ENCODE measurements at places on chromosomes 4 and X.

DNA sequence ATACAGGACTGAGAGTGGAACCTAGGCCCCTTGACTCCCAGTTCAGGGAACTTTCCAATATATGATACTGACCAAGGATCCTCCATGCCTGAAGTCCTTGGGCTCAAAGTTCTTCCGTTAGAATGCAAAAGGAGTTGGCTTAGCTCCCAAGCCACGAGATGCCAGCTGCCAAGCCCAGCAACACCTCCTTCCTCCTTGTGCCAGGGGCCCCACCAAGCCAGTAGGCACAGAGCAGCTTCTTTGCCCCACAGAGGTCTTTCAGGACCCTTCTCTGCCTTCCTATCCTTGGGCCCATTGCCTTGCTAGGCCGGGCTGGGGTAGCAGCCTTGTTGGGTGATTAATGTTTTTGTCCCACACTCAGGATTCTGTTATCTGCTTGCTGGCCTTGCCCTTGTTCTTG lies 105.6 kb downstream of the EFNB1 start:
- DNase-seq, result no peak

GRCh38 chrX:9430346-9430921 lies 34.4 kb upstream of the TBL1X start:
- DNase-seq, result no peak

DNA sequence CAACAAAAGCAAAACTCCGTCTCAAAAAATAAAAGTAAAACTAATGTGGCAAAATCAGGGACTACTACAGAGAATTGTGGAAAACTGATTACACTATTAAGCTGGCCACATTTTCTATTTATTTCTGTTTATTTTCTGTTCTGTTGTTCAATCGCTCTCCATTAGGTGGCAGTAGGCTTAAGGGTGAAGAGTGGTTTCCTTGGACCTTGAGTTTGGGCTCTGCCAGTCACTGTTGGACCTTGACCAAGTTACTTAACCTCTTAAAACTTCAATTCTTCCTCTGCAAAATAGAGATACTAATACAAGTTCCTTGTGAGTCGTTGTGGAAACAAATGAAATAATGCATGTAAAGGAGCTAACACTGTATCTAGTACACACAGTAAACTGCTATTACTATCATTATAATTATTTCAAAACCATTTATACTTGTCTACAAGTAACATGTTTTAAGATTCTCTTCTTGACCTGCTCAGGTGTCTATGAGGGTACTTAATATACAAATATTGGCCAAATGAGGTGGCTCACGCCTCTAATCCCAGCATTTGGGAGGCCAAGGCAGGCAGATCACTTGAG lies 15.2 kb downstream of the HSD17B11 start:
- DNase-seq, result no peak

DNA sequence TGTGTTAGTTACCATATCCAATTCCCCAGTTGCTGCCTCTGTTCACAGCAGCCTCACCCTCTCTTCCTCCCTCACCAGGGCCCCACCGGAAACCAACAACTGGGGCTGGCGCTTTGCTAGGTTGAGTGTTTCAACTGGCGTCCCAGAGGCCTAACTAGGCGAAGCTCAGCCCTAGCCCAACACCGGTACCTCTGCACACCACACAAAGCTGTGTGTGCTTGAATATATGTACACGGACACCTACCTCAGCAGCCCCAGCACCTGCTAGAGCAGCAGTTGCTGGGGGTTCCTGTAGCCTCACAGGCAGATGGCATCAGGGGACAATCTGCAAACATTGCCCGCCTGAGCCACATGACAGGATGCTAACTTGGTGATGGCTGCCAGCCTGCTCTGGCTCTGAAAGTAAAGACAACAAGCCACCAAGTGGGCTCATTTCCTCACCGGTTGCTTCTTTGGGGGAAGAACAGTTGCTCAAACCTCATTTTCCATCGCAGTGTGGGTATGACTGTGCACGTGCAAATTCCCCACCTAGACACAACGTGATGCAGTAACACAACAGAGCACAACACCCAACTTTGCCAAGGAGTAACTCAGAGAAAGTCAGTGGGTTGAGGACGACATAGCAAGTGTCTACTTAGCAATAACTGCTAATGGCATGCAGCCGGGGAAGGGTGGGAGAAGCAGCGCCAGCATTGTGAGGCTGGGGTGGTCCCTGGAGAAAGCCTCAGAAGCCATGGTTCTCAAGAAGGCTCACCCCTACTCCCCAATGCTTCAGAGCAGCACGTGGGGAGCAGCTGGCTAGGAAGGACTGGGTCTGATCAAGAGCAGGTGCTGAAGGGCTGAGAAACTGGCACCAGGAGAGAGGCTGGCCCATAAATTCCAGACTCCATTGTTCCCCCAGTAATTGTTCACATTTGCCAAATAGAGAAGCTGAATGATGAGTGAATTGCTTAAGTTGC lies 139.5 kb downstream of the SH3KBP1 start:
- peak; percentile 38 for DNase-seq

DNA sequence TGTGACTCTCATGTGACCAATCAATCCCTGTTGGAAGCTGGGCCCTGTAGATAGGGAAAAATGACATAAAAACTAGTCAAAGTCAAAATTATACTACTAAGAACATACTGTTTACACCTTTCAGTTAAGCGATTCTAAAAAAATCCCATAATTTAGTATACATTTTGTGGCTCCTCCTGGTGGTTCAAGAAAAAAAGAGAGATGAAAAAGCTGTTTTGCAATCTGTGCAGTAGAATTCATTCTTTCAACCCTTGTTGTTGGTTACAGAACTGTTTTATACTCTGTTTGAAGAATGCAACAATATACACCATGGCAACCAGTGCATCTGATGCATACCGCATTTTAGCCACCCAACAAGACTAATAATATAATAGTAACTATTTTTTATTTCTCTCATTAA lies 66.8 kb upstream of the ANK2 start:
- DNase-seq, result no peak

GRCh38 chrX:7214251-7214650 lies 66.3 kb upstream of the PUDP start:
- no peak for DNase-seq

DNA sequence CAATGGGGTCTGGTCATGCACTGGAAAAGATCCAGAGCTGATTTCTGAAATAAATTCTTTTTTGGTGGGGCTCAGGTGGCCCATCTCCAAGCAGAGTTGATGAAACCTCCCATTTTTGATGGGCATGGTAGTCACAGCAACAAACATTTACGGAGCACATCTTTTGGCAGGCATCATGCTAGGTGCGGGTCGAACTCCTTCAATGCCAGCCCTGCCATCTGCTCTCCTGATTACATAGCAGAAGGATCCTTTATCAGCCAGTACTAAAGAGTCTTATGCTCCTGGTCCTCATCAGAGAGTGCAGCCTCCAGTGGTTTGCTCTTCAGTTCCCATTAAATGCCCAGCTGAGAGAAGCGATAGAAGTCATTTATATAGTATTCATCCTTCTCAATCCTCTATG lies 121.7 kb downstream of the GRXCR1 start:
- DNase-seq, result no peak

DNA sequence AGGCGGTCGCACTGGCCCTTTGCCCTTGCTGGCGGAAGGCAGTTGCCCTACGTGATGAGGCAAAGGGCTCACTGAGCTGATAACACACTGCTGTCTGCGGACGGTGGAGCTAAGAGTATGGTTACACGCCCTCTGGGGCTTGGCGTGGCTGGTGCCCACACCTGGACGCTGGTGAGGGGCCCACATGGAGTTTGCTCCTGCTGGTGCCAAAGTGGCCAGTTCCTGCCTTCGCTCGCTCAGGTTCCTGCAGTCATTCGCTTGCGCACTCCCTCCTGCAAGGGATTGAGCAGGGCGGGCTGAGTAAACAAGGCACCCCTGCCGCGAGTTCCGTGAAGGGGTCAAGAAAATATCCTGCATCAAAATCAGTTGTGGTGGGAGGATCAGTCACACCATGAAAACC lies 18.4 kb downstream of the SPARCL1 start:
- DNase-seq, result no peak

- DNase-seq, result no peak
Observed at GRCh38 chrX:8306291-8306925, 135.3 kb upstream of the VCX2 start.

DNA sequence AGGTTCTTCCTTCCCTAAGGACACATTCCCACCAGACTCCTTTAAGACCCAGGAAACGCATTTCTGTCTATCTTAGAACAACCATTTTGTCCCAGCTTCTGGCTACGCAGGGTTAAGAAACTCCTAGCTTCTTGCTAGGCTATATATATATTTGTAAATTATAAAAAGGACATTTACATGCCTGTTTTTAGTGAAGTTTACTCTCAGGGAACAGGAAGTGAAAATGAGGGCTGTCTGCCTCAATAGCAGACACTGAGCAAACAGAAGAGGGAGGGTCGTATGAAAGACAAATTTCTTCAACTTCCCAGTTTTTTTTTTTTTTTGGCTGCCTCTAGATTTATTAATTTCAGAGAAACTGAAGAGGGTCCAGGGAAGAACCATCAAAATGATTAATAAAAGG lies 9.3 kb upstream of the FRMPD3 start:
- no peak for DNase-seq

DNA sequence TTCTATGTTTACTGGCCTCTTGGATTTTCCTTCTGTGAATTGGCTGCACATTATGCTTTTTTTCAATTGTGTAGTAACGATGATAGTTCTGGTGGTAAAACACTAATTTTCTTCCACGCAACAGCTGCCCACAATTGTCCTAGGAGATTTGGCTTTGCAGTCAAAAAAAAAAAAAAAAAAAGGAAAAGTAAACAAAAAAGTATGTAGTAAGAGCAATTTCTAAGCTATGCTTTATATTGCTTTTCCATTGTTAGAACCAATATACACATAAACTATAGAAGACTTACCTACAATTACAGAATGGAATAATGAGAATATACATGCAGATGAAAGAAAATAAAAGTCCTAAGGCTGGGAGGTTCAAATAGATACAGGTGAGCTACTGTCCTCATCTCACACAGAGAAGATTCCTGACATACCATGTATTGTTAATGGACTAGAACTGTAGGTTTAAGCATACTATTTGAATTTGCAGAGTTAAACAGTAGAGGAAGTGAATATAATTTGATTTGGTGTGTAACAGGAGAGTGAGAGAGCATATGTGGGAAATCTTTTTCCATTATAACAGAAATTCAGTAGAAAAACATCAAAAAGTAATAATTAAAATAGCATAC lies 976.2 kb downstream of the RAB28 start:
- no peak for DNase-seq

- no peak for DNase-seq
Observed at GRCh38 chr4:41363384-41363981, 106.8 kb downstream of the UCHL1 start.

DNA sequence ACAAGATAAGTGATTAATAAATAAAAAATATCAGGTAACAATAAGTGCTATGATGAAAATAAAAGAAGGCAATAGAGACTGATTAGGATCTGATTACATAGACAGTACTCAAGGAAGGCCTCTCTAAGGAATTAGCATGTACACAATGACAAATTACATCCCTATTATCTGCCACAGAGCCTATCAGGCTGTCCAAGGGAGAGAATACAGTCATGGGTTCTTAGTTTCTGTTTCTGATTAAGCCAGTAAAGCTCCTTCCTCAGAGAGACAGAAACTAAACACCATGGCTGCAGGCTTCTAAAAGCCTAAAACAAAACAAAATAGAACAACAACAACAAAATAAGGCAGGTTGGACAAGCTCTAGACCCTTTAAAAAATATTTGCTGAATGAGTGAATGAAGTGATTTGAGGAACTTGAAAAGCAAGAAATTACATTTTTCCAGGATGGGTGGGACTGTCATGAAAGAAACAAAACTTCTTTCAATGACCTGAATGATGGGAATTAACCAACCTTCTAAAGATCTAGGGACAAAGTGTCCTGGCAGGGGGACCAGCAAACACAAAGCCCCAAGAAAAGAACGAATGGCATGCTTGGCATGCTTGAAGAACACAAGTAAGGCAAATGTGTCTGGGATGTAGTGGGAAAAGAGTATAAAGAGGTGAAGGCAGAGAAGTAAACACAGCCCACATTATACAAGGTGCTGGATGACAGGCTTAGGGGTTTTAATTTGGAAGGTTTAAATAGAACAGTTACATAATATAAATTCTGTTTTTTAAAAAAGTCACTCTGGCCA lies 44.1 kb downstream of the NAA11 start:
- no peak for DNase-seq

GRCh38 chr4:15792974-15793373 lies 14.8 kb downstream of the CD38 start:
- DNase-seq, result no peak

DNA sequence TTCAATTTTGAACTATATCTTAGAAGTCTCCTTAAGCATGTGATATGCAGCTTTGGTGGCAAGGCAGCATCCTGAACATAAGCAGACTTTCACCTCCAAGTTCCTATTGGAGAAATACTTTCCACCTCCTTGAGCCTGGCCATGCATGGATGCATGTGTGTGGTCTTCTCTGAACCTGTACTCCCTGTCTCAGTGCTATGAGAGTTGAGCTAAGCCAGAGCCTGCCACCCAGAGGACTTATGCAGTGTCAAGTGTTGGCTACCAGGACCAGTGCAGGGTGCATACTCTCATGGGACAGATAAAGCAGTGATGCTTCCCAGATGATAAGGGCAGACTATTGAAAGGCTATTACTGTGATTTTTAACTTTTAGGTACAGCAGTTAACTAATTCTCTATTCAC lies 105.6 kb downstream of the TSPAN7 start:
- DNase-seq, result no peak

- DNase-seq, result no peak
Observed at GRCh38 chrX:141180851-141181250, 3.9 kb upstream of the LDOC1 start.

GRCh38 chrX:104922206-104922621 lies 298.3 kb downstream of the TEX13A start:
- DNase-seq, result no peak

DNA sequence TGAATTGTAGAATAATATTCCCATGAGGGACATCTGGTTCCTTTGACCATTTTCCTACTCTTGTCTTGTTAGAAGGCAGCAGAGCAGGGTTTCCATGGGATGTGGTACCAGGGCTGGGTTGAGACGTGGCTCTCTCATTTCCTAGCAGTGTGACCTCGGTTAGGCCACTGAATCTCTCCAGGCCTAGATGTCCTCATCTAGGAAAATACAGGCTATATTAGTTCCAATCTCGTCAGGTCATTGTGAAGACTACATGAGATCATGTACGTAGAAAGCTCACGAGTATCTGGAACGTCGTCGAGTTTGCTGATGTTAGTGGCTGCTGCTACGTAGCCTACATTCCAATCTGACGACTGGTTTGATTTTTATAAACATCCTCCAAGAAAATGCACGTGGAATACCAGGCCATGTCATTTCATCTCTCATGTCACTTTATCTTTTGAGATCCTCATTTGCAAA lies 278.2 kb upstream of the GATB start:
- DNase-seq, result no peak

GRCh38 chr4:158859661-158860060 lies 90.8 kb downstream of the FNIP2 start:
- DNase-seq, result no peak

- no peak for DNase-seq
Observed at GRCh38 chr4:9771034-9771433, 10.4 kb upstream of the DRD5 start.

DNA sequence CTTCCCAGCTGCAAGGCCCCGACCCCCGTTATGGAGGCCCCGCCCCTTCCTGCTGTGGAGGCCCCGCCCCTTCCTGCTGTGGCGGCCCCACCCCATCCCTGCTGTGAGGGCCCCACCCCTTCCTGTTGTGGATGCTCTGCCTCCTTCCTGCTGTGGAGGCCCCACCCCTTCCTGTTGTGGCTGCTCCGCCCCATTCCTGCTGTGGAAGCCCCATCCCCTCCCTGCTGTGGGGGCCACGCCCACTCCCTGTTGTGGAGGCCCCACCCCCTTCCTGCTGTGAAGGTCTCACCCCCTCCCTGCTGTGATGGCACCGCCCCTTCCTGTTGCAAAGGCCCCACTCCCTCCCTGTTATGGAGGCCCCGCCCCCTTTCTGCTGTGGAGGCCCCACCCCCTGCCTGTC lies 104.9 kb upstream of the PSAPL1 start:
- DNase-seq, result peak; percentile 10
